CD4-positive, alpha-beta memory T cell (primary cell): ENCODE measurements at places on chromosomes 12 and 14.

- DNase-seq: no peak
These were observed 41.6 kb downstream of the SCN8A start for GRCh38 chr12:51632623-51633022.

GRCh38 chr12:95100264-95101190 lies 27.1 kb upstream of the NR2C1 start:
- no peak for DNase-seq

DNA sequence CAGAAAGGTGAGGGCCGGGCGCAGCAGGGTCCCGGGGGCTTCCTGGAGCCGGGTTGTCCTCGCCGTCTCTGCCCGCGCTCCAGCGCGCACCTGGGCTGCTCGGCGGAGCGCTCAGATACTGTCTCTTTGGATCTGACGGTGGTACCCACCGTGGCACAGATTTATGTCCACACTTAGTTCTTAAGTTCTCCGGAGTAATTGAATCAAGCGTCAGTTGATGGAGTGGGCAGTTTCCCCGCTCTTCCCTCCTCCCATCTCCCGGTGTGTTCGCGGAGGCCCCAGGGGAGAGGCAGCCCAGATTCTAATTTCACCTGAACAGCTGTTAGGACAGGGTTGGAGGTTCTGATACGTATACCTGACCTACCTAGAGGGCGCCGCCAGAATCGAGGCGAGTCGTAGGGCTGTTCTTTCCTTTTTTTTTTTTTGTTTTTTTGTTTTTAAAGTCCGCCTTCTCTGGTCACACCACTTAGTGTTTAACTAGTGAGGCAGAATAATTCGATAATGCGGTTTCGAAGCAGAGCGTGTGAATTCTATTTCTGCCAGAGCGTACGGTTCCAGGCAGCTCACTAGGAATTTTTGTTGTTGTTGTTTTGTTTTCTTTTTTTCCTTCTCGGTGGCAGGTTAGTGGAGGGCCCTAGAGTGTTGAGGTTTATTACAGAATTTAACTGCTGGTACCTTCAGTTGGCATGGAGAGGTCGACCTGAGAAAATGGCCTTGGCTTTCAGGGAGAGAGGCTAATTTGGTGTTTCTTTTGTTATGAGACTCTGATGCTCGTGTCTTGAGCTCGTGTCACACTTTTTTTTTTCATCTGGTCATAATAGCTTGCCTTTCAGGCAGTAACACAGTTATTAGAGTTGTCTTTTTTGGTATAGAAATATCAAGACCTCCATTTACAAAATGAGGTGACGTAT lies 22.3 kb upstream of the GNS start:
- DNase-seq: no peak

DNA sequence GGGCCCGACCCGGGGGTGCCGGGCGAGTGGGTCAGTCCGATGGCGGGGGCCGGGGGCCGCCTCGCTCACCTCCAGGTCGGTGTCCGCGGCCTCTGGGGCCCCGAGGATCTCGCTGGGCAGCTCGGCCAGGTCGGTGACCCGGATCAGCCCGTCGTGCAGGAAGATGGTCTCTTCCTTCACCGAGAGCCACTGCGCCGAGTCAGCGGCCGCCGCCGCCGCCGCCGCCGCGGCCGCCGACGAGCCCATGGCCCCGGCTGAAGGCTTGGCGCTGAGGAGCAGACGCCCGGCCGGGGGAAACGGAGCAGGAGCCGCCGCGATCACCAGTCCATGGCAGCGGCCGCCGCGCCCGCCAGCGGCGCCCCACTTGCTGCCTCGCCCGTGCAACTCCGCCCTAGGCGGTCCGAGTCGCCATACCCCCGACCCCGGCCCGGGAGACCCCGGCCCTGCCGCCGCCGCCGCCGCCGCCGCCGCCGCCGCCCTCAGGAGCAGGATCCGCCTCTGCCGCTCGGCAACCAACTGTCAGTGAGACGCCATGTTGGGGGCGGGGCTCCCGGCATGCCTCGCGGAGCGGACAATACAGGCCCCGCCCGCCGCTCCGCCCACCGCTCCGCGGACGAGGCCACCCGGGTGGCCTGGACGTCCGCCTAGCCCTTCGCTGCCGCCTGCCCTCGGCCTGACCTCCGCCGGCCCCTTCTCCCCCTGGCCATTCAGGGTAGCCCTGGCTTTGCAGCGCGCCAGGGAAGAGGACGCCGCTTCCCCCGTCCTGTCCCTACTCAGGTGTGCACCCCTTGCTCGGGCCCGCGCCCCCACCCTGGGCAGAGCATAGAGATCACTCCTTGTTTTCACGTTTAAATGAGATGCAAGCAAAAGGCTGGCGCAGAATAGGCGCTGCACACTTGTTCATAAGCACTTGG lies at the start of gene HECTD4:
Gene HECTD4, minus strand, starts transcription at position 549 of the 914 bp plus-strand sequence. Its CDS starts 303 bp downstream, at position 246.
- DNase-seq: peak; percentile 88

DNA sequence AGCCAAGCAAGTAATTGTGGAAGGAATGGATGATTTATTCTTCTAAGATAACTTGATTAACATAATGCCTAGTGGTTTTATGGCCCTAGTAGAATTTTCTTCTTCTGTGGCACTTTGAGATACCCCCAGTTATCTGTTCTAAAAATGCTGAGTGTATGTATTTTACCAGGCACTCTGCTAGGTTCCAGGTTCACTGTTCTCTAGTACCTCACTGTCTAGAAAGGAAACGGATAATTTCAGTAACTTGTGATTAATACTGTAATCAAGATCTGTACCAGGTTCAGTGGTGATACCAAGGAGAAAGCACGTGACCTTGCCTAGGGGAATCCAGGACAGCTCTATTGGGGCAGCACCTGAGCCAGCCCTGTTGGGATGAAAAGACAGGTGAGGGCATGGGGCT lies 8.0 kb downstream of the ANO6 start:
- DNase-seq: no peak

GRCh38 chr12:105977652-105978051 lies 161.1 kb downstream of the NUAK1 start:
- DNase-seq: no peak

DNA sequence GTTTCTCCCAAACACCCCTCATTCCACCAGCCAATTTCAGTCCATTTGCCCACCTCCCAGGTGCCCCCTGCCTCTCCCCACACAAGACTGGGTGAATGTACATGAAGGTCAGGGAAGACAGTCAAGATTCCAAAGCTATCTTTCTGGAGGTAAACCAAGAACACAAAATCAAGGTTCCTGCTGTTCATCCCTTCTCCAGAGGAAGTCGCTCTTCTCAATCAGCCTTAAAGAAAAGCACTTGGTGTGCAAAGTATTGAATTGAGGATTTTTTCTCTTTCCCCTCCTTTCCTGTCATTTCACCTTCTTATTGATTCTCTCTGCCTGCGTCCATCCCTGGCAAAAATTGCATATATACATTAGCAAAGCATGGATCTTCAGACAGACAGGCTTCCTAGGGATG lies 4.5 kb downstream of the GRIN2B start:
- DNase-seq: no peak

DNA sequence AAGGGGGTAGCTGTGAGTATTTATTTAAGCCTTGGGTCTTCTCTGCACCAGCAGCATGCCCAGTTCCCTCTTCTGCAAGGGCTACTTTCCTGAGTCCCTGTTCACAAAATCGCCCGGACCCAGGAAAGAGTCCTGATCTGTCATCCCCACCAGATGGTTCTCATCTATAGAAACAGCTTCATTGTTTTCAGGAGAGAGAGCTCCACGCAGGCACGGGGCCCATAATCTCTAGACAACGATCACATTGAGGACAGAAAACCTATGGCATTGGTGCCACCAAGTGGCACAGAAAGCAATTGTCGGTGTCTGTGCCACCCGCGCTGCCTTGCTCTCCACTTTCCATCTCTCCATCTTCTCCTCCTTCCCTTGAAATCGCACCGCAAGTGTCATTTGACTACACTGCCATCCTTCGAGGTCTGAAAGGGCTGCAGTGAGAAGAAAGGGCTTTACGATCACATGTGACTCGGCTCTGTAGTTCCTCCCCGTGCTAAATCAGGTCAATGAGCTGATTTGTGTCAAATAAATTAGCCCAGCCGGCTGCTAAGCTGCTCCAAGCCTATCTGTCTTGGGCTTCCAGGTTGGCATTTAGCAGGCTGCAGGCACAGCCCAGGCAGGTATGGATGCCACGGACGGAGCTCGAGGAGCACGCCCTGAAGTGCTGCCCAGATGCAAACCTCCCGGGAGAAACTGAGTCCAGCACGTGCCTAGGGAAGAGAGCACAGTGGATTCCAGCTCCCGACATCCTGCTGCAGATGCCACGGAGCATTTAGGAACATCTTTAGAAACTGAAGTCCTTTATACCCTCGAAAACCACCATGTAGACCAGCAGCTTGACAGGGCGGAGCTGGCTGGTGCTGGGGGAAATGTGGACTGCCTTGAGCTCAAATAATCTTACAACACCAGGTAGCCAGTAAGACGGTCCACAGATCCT lies 28.8 kb downstream of the SPRING1 start:
- DNase-seq: peak; percentile 41

DNA sequence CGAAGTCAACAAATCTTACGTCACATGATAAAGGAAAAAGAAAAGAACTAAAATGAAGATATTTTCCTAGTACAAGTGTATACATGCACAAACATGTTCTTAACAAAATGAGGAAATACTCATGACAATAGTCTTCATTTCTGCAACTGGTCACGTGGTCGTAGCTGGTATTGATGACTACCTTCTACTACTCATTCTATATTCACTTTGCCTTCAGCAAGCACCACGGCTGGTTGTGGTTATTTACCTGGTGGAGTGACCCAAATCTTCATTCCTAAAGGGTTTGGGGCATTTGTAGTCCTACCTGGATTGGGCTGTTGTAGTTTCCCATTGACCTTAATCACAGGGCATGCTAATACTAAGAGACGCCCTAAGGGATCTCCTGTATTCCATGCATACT lies 51.2 kb downstream of the FIGNL2 start:
- no peak for DNase-seq

DNA sequence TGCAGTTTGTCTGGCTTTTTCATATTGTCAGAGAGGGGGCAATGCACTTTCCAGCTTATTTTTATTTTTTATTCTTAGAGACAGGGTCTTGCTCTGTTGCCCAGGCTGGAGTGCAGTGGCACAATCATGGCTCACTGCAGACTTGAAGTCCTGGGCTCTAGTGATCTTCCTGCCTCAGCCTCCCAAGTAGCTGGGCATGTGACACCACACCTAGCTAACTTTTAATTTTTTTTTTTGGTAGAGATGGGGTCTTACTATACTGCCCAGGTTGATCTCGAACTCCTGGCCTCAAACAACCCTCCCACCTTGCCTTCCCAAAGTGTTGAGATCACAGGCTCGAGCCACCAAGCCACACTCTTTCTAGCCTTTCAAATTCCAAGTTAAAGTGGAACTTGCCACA lies 3.9 kb upstream of the A2ML1 start:
- no peak for DNase-seq

- DNase-seq: peak; percentile 80
These were observed 742 bp downstream of the SPSB2 start for GRCh38 chr12:6872073-6873048.

DNA sequence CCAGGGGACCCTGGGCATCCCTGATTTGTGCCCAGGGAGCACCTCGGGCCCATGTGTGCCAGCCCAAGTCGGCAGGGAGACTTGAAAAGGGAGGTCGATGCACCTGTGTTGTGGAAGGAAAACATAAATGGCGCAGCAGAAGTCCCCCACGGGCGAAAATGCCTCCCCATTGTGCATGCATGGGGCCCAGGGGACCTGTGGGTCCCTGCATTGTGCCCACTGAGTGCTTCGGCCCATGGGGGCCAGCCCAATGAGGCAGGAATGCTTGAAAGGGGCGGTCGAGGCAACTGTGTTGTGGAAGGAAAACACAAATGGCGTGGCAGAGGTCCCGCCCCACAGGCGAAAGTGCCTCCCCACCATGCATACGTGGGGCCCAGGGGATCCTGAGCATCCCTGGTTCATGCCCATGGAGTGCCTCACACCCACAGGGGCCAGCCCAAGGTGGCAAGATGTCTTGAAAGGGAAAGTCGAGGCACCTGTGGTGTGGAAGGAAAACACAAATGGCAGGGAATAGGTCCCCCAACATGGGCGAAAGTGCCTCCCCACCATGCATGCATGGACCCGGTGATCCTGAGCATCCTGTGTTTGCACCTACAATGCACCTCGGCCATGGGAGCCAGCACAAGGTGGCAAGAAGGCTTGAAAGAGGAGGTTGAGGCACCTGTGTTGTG lies 368.0 kb downstream of the ALG10 start:
- DNase-seq: no peak

- DNase-seq: no peak
These were observed 66.3 kb downstream of the VRK1 start for GRCh38 chr14:96863327-96863985.

DNA sequence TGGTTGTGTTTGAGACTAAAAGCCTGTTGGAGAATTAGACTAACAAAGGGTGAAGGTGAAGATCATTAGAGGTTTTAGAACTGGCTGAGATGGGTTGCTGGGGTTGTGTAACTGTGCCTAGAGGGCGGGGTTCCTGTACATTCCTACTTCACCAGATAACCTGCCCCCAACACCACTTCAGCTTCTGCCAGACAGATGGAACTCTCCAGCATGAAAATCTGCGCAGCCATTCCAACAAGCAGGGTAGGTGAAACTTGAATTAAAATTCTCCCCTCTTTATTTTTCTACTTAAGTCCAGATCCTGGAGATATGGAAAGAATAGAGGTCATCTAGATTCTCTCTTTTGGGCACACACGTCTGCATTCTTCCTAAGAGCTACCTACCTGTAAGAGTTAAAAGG lies 6.0 kb downstream of the FOXG1 start:
- no peak for DNase-seq

DNA sequence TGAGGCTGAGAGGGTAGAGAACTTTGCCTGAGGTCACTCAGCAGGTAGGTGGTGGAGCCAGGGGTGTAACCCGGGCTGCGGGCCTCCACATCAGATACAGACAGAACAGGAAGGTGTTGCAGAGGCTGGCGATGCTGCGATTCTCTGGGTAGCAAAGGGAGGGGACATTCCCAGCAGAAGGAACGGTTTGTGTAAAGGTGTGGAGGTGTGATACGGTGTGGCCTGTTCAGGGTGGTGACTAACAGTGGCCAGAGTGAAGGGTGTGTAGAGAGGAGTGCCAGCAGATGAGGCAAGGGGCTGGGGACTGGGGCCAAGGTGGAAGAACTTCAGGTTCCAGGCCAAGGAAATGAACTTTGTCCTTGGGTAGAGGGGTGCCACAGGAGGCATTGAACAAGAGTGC lies 18.2 kb upstream of the FAIM2 start:
- DNase-seq: no peak
